Hepatocyte (in vitro differentiated cells): ENCODE measurements at places on chromosomes 11 and 22. TPM values are rescaled to one million over a fixed set of nuclear protein-coding genes. Genes with fewer than 3 reads are reported as not detected.

Gene SMC1B
- not detected in 2 replicates for total RNA-seq

Gene SSRP1
- total RNA-seq: 64.6 and 68.6 TPM in 2 replicates

Gene EML3
- 18.3 and 21.6 TPM in 2 replicates for total RNA-seq

Gene RGL4
- not detected in 2 replicates for total RNA-seq

Gene PTPRJ
- total RNA-seq: 16.4 and 21.0 TPM in 2 replicates

Gene OLFML1
- 9.3 and 11.4 TPM in 2 replicates for total RNA-seq

Gene MS4A8
- total RNA-seq: 1.5 and 3.8 TPM in 2 replicates

Gene PRR5L
- total RNA-seq: 4.5 and 7.5 TPM in 2 replicates

DNA sequence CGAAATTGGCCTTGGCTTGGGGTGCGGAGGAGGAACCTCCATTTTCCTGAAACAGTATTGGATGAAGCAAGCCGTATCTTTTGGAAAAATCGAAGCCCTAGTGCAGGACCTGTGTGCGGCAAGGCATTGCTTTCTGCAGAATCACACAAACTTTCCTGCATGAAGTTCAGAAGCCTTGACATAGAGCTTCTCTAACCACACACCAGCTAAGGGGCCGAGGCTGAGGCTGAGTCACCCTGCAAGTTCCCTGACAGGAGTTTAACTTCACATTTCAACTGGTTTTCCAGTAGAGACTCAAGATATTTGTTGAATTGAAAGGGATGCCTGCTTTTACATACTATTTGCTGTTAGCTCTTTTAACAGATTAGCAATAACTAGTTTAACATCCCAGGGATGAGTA, 67.8 kb downstream of the TCF20 start:
- DNase-seq: no peak

GRCh38 chr11:116580799-116581198, 192.0 kb downstream of the BUD13 start:
- DNase-seq: no peak

- no peak for DNase-seq
Observed at GRCh38 chr11:118618115-118618990, 10.9 kb downstream of the PHLDB1 start.

DNA sequence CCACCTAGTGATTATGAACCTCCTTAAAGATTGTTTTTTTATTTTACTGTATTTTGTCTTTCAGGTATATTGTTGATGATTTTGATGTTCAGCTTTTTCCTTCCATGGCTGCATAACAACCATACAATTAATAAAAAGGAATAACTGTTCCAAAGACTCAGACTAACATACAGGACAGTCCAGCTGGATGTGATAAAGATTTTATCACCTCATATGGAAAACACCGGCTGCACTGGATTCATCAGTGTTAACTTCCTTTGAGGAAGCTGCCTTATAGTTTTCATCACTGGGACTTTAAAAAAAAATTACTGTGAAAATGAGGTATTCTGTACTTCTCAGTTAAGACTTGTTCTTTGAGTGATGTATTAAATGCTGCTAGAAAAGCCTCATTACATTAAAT, 19.5 kb downstream of the AQP11 start:
- DNase-seq: no peak

DNA sequence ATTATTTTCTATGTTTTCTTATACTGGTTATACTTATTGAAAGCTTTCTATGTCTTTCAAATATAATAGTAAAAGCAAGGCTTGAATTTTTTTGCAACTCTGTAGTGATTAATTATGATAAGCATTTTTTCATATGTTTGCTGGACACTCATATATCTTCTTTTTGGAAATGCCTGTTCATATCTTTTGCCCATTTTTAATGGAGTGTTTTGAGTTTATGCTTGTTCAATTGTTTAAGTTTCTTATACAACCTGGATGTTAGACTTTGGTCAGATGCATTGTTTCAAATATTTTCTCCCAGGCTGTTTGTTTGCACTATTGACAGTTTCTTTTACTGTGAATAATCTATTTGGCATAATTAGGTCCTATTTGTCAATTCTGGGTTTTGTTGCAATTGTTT, 11.9 kb downstream of the OR52H1 start:
- DNase-seq: no peak

DNA sequence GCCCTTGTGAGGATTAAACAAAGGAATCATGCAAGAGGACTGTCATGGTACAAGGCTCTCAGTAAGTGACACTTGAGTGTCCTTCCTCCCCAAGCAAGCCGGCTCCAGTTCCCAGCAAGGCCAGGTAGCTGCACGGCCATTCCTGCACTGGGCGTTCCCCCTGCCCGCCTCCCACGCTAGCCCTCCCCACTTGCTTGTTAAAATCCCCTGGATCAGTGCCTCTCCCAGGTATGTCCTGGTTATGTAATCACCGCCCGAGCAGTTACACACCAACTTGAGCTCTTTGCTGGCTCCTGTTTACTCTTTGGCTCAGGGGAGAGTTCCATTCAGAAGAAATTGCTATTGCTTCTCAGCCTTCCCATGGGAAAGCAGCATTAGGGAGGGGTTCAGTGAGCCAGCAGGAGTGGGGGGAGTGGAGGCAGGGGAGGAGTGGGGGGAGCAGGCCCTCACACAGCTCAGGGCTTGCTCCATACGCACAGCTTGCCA, 19.4 kb upstream of the MYEOV start:
- peak; percentile 90 for DNase-seq

DNA sequence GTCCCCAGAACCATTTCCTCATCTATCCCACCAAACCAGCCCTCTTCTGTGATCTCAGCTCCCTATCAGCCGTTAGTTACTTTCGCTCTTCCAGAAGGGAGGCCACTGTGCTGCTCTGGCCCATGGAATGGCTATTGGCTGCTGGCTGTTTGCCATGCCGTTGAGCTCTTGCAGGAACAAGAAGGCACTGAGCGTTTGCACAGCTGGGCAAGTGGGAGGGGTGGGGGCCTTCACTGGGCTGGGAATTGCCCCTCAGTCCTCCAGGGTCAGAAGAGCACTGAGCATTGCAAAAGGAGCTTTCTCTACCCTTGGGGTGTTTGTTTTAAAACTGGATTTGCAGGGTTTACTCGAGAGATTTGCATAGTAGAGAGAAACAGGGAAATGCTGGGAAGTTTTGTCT, 129.0 kb upstream of the PARVA start:
- DNase-seq: peak; percentile 91

DNA sequence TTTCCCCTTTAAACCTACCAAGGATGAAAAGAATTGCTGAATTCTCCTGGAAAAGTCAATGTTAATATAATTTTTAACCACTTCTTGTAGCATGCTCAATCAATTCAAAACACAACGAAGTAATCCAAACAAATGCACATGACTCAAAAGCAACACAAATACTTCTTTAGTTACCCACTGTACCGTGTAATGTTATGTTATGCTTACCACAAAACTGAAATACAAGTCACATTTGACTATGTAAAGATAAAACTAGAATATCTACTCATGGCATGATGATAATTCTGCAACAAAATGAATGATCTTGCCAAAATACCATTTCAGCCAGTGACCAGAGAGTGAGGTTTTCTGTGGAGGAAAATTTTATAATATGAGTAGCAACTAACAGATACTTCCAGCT, 587.0 kb downstream of the DLG2 start:
- no peak for DNase-seq

- no peak for DNase-seq
Observed at GRCh38 chr11:44730775-44731174, 4.0 kb downstream of the TSPAN18 start.

DNA sequence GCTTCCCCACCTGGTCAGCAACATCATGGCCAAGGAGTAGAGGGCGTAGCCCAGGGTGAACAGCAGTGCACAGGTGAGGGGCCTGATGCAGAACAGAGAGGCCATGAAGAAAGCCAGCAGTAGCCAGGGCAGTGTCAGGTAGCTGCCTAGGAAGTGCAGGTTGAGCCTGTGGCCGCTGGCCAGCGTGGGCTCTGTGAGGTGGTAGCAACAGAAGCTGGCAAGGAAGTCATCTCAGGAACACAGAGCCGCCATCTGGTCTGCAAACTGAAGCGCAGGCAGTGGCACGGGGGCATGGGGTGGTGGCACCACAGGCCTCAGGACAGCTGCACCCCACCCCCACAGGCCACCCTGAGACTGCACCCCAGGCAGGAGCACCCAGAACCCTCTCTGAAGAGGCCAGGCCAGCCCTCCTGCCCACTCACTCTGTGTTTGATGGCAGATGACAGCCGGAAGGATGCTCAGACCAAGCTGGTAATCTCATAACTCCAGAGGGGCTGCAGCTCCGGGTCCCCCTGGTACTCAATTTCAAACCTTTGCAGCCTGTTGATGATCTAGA, 95.3 kb downstream of the MED15 start:
- DNase-seq: no peak

- no peak for DNase-seq
Observed at GRCh38 chr22:26885441-26886261, 228.3 kb downstream of the MIAT start.

DNA sequence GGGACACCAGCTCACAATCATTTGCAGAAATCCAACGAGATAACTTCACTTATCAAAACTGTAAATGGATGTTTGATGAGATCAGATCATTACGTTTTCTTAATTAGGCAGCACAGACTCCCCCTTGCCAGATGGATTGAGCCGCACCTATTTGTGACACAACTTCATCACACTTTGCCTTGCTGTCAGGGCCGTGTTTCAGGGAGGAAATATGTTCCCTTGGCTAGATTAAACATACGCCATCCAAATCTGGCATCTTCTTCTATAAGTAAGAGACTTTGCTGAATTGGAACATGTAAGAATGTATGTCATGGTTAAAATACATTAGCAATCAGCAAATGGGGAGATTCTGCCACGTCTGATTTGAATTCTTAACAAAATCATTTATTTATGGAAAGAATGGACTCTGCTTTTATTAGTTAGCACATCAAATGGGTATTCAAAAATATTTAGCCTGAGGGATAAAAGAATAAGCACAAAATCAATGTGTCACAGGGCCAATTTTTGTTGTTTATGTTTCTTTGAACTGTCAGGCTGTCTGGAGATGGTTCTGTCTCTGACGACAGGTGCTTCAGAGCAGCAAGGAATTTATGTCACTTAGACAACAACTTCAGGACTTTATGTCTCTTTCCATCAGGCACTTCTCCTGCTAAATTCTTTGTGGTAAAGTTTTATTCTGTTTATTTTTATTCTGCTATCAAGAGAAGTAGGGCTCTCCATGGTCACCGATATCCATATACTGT, 326.1 kb upstream of the NCAM1 start:
- no peak for DNase-seq

GRCh38 chr11:60362241-60362640, 16.1 kb upstream of the MS4A7 start:
- no peak for DNase-seq

DNA sequence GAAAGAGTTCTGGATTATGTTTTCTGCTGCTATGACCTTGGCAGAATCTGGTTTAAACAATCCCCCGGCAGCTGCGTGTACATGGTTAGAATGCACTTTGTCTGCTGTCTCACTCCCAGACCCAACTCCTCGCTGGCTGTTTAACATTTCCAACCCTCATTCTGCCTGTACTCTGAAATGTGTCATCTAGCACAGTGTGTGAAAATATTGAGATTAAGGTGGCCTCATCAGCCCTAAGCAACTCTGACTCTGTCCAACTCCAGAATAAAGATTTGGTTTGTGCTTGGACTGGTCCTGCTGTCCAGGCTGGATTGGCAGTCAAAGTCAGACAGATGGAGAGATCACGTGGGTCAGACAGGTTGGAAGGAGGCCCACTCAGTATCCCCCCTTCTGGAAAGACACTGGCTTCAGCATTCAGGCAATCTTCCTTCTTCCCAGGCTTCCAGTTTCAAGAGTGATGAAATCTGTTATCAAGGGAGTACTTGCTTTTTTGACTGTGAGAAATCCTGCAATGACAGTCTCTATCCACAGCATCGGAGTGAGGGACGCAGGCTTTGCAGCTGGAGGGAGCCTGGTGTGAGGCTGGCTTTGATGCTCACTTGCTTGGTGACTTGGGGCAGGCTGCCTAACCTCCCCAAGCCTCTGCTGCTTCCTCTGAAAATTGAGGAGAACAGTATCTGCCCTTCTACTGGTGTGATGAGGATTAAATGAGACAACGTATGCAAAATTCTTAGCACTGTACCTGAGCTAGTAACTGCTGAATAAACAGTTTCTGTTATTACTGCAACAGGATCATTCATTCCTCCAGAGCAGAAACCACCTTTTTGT, 29.8 kb downstream of the ABTB2 start:
- DNase-seq: no peak

GRCh38 chr11:11068113-11068512, 210.3 kb upstream of the ZBED5 start:
- no peak for DNase-seq

DNA sequence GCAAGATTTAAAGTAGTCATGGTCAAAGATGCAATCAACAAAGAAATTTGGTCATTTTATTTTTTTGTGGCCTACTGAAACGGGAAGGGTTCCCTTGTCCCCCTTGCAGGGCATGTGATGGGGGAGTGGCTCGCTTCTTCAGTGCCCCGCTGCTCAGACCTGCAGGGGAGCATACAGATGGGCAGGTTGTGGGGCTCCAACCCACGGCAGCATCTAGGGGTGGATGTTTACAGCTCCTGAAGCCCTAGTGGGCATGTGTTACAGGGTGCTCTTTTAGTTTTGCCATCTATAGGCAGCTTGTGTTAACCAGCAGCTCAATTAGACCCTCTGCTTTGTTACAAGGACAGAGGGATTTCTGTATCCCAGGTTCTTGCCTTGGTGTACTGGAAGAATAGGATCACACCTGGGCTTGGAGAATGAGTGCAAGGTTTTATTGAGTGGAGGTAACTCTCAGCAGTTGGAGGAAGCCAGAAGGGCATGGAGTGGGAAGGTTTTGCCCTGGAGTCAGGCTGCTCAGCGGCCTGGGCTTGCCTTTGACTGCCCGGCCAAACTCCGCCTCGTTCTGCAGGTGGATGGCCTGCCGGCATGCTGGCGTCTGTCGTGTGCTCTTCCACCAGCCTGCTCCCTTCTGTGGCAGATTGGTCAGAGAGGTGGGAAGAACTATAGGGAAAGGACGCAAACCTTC, 9.4 kb downstream of the GSTP1 start:
- DNase-seq: no peak

DNA sequence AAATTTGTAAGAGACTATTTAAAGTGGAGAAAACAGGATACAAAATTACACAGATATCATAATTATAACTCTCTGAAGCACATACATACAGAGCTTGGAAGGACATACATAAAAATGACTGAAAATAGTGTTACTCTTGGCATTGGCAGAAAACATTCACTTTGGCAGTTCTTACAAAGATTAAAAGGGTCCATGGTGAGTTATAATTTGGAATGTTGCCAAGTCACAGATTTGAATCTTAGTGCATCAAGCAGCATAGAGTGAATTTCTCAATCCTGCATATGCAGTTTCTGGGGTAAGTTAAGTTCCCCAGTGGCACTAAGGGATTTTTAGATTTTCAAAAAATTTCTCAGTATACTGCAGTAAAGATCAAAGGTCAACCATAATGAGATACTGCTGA, 115.9 kb downstream of the CCDC81 start:
- DNase-seq: no peak

GRCh38 chr11:111209543-111210355, 35.8 kb upstream of the POU2AF2 start:
- DNase-seq: no peak

DNA sequence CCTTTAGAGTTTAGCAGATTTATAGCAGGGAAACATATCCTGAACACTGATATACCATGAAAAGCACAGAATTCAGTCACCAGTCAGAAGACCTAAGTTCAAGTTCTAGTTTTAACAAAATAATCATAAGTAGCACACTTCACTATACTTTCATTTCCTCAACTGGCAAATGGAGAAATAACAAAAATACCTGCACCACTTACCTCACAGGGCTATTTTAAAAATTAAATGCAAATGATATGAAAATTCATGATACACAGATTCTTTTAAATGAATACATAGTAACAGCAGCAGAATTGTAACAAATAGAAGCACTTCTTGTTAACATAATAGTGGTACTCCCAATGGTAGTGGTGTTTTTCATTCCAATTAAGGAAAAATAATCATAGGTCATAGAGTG, 139.0 kb downstream of the FCHSD2 start:
- no peak for DNase-seq

- no peak for DNase-seq
Observed at GRCh38 chr11:126417091-126417862, 61.8 kb downstream of the ST3GAL4 start.
